ENCODE measurements at places on chromosomes 13 and 19.

DNA sequence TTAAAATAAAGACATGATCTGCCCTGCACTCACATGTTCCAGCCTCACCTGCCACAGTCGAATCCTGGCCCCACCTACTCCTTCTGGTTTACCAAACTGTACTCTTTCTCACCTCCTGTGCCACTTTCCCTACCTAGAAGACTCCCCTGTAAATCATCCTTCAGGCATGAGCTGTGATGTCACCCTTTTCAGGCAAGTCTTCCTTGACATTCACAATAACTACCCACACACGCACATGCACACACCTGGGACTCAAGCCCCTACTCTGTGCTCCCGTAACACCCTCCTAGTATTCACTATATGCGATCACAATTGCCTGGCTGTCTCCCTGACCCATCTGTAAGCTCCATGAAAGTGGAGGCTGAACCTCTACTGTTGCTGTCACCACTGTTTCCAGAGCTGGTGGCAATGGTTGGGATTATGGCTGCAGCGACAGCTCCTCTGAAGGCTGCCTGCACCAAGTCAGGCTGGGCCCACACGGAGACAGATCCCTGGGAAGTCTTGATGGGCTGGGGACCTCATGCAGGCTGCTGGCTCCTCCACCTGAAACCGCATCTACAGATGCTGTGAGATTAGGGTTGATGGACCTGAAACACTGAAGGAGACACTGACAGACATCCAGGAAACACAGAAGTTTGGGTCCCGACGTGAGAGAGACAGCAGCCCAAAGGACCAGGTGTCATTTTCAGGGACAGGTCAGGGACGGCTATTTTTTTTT, 611.1 kb downstream of the UQCRFS1 start:
- DNase-seq, result no peak

DNA sequence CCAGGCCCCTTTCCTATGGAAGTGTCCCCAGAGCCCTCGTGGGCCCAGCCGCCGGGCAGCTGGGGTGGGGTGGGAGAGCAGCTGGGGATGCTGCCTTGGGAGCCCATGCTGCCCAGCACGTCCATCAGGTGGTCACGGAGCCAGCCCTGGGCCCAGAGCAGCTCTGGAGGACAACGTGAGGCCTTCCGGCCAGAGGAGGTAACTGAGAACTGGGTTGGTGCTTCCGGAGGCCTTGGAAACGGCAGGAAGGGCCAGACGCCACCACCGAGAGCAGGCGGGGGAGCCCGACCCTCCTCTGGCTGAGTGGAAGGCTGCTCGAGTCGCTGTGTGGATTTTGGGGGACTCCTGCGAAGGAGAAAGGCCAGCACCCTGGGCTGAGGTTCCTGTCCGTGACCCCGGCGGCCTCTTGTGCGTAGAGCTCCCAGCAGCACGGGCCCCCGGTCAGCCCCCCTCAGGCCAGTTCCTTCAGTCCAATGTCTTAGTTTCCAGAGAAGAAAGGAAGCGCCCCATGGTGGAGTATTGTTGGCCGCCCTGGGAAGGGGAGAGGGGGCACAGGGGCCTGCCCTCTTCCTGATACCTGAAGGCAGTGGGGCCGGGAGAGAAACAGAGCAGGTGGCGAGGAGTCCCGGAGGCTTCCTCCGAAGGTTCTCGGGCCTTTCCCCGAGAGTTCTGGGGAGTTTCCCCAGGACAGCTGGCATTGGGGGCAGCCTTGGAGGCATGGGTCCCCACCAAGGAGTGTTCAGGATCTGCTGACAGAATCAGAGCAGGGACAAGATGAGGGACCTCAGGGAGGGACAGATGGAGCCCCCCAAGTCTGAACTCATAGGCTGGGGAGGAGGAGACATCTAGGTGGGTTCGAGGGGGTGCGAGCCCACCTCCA, 68.8 kb downstream of the MLLT1 start:
- DNase-seq, result peak; percentile 5

GRCh38 chr13:101242720-101243119, 173.6 kb downstream of the NALCN start:
- DNase-seq, result no peak

DNA sequence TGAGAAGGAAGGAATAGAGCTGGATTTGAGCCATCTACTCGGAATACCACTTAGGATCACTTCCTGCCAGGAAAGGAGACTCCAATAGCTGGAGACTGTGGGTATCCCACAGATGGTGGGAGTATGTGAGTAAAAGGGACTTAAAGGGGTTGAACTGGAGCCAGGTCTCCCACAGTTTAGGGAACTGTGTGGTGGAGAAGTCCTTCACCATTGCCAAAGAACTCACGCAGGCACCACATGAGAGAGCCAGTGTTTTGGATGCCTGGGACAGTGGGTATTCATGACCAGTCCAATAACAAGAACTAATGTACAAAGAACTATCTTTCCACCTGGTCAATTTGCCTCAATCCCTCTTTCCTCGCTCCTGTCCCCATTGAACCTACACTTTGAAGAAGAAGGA, 24.4 kb upstream of the MYCBP2 start:
- no peak for DNase-seq

- DNase-seq, result no peak
Observed at GRCh38 chr19:2808129-2808941, 11.3 kb upstream of the ZNF554 start.

DNA sequence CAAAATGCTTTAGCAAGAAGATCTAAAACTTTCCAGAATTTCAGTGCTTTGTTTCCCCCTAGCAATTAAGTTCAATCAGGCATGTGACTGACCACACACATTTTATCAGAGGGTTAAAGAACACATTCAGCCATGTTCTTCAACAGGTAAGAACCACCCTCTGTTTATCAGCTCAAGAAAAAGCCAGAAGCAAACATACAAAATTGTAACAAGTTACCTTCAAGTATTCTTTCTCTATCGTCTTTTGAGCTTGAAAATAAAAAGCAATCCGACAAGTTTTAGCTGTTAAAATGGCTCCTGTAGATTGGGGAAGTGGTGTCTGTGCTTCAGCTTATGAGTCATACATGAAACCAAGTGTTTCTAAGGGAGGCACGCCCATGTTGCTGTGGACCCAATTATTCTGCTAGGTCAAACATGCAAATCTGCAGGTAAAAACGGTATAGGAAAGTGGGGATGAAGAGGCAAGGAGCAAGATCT, at the start of gene ELF1:
Gene ELF1 (minus strand): TSS at position 306 of the 477 bp plus-strand sequence. CDS start 37,262 bp downstream, outside the sequence.
- DNase-seq, result no peak

- no peak for DNase-seq
Observed at GRCh38 chr13:96539791-96540190, 449.9 kb downstream of the HS6ST3 start.

DNA sequence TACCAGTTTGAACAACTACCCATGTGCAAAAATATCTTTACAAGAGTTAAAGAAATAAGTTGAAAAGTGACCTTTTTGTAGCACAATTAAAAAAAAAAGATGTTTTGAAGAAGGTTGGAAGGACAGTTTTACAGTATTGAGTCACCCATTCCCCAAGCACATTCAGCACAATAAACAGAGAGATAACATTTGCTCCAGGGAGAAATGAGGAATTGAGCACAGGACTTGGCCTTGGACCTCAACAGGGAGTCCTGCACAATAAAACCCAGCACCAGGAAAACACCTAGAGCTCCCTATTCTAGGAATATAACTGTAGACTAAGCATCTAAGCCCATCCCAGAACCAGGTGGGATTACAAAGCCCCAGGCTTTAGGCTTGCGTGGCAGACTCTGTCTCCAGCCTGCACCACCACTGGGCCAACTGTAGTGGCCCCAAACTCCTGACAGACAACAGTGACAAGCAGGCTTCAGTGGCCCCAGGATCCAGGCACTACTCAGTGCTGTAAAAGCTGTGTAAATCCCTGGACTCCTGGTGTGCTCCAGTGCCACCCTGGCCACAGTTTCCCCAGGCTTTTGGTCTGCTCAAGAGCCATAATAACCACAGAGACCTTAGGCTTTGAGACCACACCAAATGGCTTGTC, 857.2 kb downstream of the SLITRK1 start:
- DNase-seq, result no peak

DNA sequence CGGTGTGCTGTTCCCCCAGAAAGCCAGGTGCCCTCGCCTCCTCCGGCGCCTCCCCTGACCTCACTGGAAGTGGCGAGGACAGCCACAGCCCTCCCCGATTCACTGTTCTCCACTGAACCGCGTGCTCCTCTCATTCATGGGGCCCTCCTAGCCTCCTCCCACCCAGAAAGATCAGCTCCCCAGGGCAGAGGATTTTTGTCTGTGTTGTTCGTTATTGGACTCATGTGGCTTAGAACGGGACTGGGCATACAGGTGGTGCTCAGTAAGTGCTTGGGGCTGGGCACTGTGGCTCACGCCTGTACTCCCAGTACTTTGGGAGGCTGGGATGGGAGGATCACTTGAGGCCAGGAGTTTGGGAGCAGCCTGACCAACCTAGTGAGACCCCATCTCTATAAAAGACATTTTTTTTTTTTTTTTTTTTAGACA, 3.8 kb downstream of the PRTN3 start:
- DNase-seq, result no peak

GRCh38 chr19:5343848-5344247, 3.2 kb upstream of the PTPRS start:
- no peak for DNase-seq

GRCh38 chr13:114111577-114111976, 20.8 kb downstream of the RASA3 start:
- peak; percentile 24 for DNase-seq

DNA sequence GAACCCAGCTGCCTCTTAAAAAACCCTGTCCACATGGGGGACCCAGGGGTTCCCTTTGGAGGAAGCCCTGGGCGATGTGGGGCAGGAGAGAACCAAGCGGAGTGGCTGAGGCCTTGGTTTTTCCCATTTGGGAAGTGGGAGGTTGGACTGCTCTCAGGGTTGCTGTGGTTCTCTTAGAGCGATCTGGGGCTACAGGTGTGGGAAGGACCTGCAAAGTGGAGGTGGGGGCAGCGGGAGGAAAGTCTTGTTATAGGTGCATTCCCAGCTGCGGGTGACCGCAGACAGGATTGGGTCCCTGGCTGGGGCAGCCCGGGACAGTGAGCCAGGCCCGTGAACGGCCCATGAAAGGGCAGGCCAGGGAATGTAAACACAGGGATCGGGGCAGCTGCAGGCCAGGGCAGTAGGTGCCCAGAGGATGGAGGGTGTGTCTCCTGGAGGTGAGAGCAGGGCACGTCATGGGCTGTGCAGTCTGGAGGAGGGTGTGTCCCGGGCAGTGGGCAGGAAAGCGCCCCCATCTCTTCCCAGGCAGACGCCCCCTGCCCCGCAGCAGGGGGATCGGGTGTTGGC, 814 bp downstream of the SLC25A23 start:
- DNase-seq, result no peak

DNA sequence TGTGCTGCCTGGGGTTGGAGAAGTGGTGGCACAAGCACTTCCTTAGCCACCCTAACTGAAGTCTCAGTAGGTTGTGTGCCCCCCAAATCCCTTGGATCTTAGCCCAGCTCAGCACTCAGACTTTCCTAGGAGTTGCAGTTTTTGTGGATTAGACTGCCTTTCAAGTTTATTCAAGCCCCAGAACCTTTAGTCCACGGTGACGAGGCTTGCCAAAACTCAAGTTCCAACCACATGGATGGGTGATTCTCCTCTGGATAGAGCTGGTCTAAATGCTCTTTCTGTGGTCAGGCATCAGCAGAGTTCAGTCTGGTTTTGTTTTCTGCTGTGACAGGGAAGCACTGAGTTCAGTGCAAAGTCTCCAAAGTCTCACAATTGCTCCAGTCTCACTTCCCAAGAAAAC, 2858.7 kb downstream of the PCDH9 start:
- DNase-seq, result no peak

DNA sequence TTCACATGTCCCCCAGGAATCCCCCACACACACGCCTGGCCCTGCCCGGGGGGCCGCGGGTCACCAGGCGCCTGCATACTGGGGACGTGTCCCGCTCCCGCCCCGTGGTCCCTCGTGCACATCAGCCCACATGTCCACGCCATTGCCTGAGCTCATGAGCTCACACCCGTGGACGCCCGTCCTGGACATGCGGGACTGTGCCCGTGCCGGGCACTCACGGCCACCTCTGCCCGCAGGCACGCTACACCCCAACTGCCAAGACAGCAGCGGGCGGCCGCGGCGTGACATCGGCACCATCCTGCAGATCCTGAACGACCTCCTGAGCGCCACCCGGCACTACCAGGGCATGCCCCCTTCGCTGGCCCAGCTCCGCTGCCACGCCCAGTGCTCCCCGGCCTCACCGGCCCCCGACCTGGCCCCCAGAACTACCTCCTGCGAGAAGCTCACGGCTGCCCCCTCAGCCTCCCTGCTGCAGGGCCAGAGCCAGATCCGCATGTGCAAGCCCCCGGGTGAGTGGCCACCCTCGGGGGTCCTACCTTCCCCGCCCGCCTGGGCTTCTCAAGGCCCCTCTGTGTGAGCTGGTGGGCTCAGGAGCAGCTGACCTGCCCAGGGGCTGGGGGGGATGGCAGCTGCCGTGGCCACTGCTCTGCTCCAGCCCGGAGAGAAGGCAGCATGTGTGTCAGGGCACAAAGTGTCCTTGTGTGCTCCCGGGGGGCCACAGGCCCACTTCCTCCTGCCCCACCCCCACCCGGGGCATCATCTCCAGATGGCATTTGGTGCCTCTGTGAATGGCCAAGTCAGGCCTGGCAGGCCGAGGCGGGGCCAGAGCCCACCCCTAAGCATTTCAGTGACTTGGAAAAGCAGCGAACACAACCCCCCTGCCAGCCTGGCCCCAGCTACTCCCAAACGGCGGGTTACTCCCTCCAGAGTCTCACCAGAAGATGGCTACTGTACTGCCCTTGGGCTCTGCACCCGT, 7.1 kb downstream of the MIDN start:
- no peak for DNase-seq

GRCh38 chr19:8116437-8117293, 32.7 kb downstream of the FBN3 start:
- DNase-seq, result no peak

GRCh38 chr19:46962030-46962570, 57.5 kb upstream of the NPAS1 start:
- no peak for DNase-seq

- no peak for DNase-seq
Observed at GRCh38 chr13:91804724-91805123, 406.3 kb downstream of the GPC5 start.

DNA sequence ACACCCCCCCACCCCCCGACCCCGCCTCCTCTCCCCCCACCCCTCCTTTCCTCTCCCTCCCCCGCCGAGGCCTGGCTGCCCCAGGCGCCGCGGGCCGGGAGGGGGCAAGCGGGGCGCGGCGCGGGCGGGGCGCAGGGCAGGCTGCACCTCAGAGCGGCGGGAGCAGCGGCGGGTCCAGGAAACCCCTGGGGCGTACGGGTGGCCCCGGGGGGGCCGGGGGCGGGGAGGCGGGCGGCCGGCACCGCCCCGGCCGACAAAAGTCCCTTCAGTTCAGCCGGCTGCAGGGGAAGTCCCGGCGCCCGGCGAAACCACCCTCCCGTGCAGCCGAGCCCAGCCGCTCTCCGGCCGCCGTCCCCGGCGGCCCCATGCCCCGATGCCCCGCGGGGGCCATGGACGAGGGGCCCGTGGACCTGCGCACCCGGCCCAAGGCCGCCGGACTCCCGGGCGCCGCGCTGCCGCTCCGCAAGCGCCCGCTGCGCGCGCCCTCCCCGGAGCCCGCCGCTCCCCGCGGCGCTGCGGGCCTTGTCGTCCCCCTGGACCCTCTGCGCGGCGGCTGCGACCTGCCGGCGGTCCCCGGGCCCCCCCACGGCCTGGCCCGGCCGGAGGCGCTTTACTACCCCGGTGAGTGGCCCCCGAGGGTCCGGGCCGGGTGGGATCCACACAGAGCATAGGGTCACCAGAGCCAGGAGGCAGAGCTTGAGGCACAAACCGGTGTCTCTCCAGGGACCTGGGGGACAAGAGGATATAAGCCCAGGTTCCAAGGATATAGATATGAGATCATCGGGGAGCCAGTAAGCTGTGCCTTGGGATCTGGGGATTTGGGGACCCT, at the start of gene BCL3:
Gene BCL3 (plus strand): TSS at position 283 of the 829 bp plus-strand sequence. CDS start 83 bp downstream, at position 366.
- DNase-seq, result peak; percentile 84

- no peak for DNase-seq
Observed at GRCh38 chr13:83216479-83217245, 665.6 kb downstream of the SLITRK1 start.
